ENCODE measurements at places on chromosomes 2 and 18.
A peak's percentile ranks its signal among the peaks of the same experiment; 100 is the strongest.

DNA sequence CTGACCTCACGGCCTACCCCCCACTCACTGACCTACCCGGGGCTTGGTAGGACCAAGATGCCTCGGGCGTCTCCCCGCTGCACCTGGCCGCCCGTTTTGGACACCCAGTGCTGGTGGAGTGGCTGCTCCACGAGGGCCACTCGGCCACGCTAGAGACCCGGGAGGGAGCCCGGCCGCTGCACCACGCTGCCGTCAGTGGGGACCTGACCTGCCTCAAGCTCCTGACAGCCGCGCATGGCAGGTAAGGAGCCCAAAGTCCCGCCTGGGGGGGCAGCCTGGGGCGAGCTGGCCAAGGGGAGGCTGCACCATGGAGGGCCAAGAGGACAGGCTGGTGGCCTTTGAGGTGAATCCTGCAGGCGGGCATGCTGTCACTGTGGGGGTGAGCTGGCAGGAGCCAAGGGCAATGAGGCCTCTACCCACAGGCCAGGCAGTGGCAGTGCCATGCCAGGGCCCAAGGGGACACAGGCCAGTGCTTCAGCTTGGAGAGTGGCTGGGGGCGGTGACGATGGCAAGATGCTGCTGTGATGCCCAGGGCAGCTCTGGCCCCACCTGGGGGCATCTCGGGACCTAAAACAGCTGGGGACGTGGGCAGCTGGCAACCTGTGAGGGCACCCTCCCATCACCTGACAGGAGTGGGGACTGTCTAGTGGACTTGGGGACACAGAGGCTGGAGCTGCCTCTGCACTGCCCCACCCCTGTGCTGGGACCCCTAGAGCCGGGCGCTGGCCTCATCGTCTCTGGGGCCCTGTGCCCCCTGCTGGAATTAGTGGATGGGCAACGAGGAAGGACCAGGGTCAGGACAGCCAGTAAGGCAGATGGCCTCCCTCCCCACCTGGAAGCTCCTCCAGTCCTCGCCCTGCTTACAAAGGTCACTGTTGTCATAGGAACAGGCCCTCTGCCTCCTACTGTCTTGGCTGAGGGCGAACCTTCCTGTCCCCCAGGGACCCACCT is 2.0 kb downstream of the ESPNL start:
- no peak for DNase-seq

- peak; percentile 95 for DNase-seq
These were observed 29.4 kb upstream of the WDR75 start for GRCh38 chr2:189411860-189412259.

- DNase-seq: peak; percentile 50
These were observed 138.4 kb upstream of the NOSTRIN start for GRCh38 chr2:168663993-168664392.

GRCh38 chr2:742221-742620 is 65.0 kb upstream of the TMEM18 start:
- DNase-seq: no peak

GRCh38 chr2:112794841-112795240 is 10.5 kb upstream of the IL1A start:
- no peak for DNase-seq

DNA sequence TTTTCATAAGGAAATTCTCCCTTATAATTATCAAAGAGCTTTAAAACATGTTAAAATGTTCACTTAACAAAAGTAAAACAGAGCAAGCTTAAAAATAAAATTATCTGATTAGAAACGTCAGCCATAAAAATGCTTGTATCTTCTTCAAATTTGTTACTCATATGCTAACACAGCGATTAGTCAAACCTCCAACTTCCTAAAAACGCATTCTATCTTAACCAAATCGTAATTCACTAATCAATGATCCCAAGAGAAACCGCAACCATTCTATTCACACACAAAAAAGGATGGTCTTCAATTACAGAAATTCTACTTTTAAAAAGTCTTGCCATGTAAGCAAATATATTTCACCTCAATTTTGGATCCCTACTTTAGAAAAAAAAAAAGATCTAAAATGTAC is 1.9 kb downstream of the STK17B start:
- DNase-seq: no peak

DNA sequence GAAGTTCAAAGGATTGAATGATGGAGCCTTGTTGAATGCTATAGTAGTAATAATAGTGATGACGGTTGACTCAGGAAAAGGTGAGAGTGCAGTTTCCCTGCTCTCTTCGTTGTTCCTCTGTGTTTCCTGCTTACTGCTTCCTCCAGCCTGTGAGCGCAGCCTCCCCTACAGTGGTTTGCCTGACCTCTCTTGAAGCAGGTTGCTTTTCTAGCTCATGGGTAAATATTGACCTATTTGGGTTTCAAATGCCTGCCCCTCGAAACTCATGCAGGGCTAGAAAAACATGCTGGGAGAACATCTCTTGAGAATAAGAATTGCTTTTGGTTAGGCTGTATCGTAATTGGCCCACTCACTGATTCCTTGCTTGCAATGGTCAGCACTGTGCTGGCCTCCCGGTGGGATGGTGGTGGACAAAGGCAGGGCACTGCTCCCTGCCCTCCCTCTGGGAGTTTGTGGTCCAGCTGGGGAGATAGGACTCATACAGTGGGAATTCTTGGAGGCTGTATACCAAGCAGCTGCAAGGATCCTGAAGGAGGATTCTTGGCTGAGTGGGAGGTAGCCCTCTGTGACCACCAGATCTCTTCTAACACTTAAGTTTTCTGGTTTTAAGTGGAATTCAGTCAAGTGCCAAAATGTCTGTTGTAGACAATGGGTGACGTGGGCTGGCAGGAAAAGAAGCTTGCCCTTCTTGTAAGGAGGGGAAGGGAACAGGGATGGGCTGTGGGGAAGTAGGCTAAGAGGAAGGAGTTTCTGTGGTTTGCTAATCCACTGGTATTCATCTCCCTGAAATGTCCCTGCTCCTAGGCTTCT is 5.4 kb upstream of the RNF181 start:
- peak; percentile 95 for DNase-seq

DNA sequence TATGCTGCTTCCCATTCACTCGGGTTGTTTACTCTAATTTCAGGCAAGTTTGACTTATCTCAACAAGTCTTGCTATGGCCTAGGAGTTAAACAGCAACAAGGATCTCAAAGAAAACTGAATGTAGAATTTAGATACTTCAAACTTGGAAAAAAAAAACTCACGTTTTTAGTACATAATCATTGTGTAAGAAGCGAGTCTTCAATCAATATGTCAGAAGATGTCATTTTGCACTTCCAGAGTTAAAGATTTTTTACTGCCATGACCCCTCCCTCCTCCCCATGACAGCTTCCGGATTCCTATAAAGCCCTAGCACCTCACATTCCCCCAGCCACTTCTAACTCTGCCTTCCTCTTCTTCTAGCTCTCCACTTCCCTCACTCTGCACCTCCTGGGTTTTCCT is 133.4 kb downstream of the SS18 start:
- DNase-seq: no peak

GRCh38 chr2:234904785-234905184 is 47.0 kb upstream of the SH3BP4 start:
- DNase-seq: no peak

- no peak for DNase-seq
These were observed 43.9 kb downstream of the WDR75 start for GRCh38 chr2:189485146-189485545.
